NCI-H2081 treated with DMSO at 0.1 percent for 48 hours (cell line): ENCODE measurements at places on chromosomes 4 and X.

- DNase-seq, result no peak
These were observed 26.4 kb downstream of the NIPAL1 start for GRCh38 chr4:48042979-48043461.

DNA sequence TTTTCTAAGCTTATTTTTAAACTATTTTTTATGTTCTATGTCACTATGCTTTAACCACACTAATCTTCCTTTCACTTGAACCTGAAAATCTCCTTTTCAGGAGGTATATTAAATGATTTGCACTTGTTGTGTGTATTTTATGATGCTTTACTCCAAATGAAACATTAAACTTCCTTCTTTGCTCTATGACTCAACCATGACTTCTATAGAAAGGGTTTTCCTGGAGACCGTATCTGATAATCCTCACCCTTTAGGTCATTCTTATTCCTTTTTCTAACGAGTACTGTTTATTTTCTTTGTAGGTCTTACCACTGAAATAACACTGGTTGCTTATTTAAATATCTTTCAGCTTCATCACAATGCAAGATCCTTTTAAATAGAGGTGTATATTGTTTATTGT is 1163.2 kb downstream of the PCDH18 start:
- no peak for DNase-seq

- DNase-seq, result no peak
These were observed 50.3 kb downstream of the MED28 start for GRCh38 chr4:17664755-17665154.

GRCh38 chr4:87953826-87954225 is 21.7 kb upstream of the SPP1 start:
- DNase-seq, result no peak

GRCh38 chr4:47668810-47669408 is 169.0 kb downstream of the CORIN start:
- DNase-seq, result peak; percentile 34

DNA sequence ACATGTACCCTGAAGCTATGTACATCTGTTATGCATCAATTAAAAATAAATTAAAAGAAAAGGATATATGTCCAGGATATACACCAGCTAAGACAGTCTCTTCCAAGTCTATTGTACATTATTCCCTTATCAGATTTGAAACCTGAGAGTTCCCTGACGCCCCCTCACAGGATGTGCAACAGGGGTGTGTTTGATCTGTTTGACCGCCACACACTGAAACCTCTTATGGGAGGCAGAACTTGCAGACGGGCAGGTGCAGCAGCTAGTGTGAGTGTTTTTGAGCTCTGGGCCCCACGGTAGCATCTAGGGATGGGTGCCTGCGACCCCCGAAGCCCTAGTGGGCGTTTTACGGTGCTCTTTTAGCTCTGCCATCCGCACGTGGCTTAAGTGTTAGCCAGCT is 4.7 kb downstream of the XG start:
- no peak for DNase-seq

DNA sequence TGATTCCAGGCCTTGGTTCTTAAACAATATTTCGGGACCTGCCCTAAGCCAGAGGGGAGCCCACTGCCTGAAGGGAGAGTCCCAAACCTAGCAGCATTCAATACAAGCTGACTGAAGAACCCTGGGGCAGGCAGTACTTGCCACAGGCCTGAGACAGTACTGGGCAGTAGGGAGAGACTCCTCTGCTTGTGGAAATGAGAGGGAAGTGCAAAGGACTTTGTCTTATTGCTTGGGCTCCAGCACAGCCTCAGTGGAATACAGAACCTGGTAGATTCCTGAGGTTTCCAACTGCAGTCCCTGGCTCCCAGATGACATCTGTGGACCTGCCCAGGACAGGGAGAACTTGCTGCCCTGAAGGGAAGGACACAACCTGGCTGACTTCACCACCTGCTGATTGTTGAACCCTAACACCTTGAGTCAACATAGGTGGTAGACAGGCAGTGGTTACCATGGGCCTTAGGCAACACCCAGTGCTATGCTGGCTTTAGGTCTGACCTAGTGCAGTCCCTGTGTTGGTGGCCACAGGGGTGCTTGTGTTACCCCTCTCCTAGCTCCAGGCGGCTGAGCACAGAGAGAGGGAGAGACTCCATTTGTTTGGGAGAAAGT is 20.3 kb upstream of the ABCG2 start:
- DNase-seq, result no peak

DNA sequence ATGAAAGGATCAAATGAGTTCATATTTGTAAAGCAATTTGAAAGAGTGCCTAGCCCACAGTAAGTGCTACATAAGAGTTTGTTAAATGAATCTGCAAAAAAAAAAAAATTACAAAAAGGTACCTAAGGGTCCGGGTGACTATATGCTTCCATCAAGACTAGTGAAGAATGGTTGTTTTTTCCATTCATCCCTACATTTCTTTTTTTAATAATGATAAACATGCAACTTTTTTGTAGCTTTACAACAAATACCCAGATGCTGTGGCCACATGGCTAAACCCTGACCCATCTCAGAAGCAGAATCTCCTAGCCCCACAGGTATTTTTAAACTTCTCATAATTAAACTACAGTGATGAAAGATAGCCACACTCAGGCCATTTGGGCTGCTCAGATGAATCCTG is 4.3 kb downstream of the SPP1 start:
- DNase-seq, result no peak

DNA sequence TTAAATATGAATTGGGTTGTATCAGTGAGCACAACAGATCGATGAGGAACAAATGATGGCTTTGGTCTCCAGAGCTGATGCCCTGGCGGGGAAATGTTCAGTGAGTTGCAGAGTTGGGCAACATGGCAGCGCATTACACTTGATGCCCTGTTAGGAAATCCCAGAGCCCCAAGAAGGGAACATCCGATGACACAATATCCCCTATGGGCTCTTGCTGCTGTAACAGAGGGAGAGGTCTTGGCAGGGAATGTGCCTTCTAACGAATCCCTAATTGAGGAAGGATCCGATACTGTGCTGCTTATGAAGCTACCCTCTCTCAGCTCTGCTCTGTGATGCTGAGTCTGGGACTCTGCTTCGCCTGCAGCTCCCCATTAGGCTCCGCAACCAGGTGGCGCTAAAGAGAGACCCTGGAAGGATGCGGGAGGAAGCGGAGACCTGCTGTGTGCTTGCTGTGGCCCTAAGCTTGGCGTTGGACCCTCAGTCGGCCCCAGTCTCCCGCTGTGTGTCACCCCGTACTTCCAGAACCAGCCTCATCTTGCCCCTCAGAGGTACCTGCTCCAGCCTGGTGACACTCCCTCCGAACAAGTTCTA is 38.9 kb downstream of the PDHA1 start:
- no peak for DNase-seq

DNA sequence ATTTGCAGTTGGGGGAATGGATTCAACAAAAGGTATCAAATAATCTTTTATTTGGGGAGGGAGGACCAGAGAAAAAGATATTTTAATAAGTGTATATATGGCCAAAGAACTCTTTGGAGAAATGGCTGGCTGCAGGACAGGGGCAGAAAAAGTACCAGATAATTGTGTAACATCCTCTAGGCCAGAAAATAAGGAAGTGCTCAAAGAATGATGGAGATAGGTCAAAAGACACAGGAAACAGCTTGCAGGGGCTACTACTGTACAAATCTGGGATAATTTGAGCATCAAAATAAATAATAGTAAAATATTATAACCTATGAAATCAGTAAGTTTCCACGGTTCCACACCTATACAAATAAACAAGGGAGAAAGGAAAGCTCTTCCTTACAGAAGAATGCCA is 34.8 kb downstream of the KLHL5 start:
- DNase-seq, result no peak

DNA sequence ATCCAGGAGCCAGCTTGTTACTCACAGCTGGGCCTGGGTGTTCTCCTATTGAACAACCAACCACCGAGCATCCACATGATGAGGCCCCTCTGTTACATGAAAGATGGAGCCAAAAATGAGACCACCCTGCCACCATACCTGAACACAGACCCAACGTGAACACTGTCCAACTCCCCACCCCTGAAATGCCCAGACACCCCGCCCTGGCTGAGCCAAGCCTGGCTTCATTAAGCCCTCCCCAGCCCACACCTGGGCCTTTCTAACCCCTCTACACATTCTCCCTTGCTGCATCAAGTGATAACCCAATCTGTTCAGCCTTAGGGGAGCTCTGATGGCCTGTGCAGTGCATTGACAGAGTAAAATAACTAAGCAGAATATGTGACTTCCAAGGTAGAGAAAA is 80.7 kb downstream of the EVC start:
- no peak for DNase-seq

GRCh38 chrX:34140816-34141215 is 8.7 kb upstream of the FAM47A start:
- no peak for DNase-seq
